Astrocyte (in vitro differentiated cells and primary cell): ENCODE measurements at places on chromosomes 7 and 10. TPM values are rescaled to one million over a fixed set of nuclear protein-coding genes. Genes with fewer than 3 reads are reported as not detected.

SP4 gene
- total RNA-seq = 3.8 and 3.9 TPM in 2 replicates

- DNase-seq = no peak
Observed at GRCh38 chr10:6446711-6447110, 133.4 kb downstream of the PRKCQ start.

DNA sequence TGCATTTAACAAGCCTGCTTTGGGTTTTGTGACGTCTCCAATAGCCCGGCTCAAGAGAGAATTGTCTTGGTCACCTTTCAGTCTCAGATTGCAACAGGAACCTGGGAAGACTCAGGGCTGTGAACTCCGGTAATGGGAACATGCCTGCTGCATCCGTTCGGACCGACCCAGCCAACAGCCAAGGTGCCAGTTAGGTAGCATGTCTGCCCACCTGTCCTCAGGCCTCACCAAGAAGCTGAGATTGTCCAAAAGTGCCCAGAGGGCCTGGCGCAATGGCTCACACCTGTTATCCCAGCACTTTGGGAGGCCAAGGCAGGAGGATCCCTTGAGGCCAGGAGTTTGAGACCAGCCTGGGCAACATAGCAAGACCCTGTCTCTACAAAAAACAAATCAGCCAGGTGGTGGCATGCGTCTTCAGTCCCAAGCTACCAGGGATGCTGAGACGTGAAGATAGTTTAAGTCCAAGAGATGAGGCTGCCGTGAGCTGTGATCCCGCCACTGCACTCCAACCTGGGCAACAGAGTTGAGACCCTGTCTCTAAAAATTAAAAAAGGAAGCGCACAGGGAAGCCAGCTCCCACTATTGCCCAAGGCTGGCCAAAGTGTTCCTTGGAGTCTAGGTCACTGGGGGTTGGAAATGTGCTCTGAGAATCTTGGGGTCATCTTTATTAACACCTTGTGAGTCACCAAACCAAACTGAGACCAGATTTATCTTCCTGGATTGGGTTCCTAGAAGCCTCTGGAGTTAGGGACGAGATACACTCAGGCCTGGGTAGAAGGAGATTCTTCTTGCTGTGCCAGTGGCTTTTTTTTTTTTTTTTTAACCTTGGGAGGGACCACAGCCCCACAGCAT lies 26.9 kb downstream of the BAG3 start:
- no peak for DNase-seq

- no peak for DNase-seq
Observed at GRCh38 chr10:81820418-81820817, 54.6 kb upstream of the NRG3 start.

- peak; percentile 71 for DNase-seq
Observed at GRCh38 chr7:142535123-142535779, 214.0 kb upstream of the PRSS1 start.

DNA sequence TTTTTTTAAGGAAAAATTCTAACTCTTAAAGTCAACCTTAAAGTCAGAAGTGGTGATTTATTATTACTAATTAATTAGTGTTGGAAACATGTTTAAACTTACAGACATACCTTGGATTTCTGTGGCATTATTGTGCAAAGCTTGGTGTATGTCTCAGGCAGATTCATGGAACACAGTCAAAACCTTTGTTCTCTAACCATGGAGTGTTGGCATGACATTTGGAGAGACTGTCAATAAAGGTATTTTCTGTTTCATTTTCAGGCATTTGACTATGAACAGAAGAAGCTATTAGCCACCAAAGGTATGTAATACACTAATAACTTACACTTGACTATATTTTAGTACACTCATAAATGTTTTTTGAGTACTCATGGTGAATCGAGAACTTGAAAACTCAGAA lies 293.7 kb downstream of the BICC1 start:
- DNase-seq = peak; percentile 20

DNA sequence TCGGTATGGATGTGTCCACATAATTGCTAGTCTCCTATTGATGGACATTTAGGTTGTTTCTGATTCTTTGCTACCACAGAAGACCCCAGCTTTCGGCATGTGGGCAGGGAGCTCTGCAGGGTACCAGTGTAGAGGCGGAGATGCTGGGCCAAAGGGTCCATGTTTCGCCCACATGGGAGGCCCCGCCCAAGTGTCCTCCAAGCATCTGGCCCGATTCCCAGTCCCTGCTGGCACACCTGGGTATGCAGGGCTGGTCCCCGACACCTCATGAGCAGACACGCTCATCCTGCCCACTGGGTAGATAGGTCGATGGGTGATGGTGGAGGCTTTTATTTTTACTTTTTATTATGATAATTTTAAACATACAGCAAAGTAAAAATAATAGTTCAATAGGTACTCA lies 19.4 kb upstream of the TBRG4 start:
- no peak for DNase-seq

DNA sequence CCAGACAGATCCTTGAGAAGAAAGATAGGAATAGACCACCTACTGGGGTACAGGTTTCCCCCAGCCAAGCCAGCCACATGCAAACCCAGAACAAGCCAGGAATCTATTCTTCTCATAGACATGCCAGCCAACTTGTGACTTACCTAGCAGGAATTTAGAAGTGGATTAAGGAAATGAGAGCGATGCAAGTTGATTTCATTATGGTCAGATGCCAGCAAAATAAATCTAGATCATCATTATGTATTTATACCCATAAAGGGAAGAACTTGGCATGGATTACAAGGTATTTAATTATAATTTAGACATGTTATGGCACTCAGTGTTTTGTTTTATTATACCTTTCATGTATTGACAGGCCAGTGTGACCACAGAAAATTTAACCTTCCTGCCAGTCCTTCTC lies 32.8 kb downstream of the SLC35G1 start:
- peak; percentile 20 for DNase-seq

DNA sequence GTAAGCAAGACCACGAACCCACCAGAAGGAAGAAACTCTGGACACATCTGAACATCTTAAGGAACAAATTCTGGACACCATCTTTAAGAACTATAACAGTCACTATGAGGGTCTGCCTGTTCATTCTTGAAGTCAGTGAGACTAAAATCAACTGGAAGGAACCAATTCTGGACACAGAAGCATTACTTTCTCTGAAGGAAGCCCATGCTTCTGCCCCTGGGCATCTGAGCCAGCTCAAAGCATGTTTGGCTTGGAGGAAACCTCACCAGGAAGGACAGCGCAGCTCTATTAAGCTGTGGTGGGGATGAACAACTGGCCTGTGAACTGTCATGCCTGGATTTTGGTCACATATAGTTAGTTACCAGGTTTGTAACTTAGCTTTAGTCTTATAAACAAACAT lies 132.4 kb upstream of the GDF10 start:
- DNase-seq = no peak

DNA sequence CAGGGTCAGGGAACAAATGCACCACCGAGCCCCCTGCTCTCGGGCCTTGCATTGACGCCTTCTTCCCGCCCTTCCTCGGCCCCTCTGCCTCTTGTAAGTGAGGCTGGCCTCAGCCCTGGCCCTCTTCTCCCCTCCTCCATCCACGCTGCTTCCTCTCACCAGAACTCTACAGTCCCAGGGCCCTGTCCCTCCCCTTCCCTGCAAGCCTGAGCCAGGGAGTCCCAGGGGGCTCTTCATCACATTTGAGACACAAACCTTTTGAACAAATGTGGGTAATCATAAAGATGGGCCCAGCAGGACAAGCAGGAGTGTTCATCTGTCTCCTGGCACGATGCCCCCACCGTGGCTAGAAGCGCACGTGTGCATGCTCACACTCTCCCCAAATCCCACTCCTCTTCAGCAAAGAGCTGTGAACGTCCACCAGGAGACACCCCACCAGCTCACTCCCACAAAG lies 57.7 kb downstream of the SLIT1 start:
- no peak for DNase-seq

DNA sequence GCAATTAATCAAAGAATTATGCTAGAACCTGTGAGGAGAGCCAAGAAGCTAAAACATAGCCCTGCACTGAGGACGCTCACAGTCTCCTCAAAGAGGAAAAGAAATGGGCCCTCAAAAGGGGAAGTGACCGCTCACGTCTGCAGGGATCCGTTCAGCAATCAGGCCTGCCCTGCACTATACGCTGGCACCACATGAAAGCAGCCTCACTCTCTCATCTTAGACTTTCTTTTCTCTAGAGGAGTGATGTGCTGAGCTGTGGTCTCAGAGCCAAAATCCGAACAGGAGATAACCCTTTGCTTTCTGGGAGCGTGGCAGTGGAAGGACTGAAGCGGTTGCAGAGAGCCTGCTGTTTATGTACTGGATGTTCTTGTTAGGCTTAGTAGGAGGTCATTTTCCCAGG lies 6.3 kb upstream of the IL2RA start:
- DNase-seq = no peak

DNA sequence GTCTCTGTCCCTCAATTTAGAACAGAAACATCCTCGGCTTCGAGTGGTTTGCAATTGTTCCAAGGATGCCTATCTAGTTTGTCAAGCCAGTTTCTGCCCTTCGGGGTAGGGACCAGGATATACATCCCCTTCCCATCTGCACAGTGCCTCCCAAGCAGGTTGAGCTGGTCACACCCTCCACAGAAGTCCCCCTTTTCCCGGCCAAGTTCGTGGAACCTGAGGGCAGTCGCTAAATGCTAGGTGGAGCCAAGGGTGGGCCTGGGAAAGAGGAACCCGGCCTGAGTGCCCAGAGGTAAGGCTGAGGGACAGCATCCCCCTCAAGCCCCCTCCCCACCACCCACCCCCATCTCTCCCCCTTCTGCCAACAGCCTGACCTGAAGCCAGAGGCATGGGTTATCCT lies 62.4 kb upstream of the NANOS1 start:
- DNase-seq = no peak

PRSS37 gene
- not detected in 2 replicates for total RNA-seq

- DNase-seq = no peak
Observed at GRCh38 chr7:145919712-145920111, 196.9 kb upstream of the CNTNAP2 start.

DNA sequence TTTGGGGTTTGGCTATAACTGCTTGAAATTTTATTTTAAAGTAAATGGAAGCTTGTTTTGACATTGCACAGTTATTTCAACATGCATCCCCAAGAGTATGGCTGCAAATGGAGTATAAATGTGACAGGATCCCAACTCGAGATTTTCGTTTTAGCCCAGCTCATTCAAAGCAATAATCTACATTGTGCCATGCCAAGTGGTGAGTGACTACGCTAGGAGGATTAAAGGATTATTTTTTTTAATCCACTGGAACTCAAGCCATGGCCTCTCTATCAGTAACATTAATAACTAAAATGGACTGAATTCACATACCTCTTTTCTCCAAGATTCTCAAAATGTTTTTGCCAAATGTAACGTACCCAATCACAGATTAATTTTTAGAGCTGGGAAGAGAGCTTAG lies 60.6 kb upstream of the AUTS2 start:
- DNase-seq = no peak

GRCh38 chr10:80529604-80530003 lies 8.1 kb upstream of the SH2D4B start:
- DNase-seq = no peak

- peak; percentile 73 for DNase-seq
Observed at GRCh38 chr10:91190388-91190870, 30.0 kb upstream of the PCGF5 start.

MMD2 gene
- not detected in 2 replicates for total RNA-seq

STN1 gene
- 17.3 and 19.9 TPM in 2 replicates for total RNA-seq

GRCh38 chr10:21526860-21527597 lies 1.5 kb upstream of the SKIDA1 start:
- DNase-seq = no peak
